NK-92 treated with Interleukin-12 subunit alpha and Interleukin-12 subunit beta, amount 100 ng/mL, for 24 hours (cell line): ENCODE measurements at places on chromosomes 16 and 17.

DNA sequence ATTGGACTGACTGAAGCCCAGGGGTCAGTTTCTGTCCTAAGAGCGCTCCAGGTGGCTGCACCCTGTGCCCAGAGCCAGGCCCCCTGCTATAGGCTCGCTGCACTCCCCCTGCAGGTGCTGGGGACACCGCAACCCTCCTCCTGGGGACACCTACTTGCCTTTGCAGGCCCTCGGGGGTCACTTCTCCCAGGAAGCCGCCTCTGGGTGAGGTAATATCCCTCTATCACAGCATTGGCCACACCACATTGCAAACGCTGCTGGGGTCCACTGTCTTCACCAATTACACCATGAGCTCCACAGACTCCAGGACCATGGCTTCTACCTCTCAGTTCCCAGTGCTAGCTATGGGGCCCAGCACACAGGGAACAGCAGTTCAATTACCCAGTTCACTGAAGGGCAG, 14.9 kb downstream of the USP36 start:
- DNase-seq = no peak

- no peak for DNase-seq
Observed at GRCh38 chr16:84194018-84194417, 3.1 kb downstream of the ADAD2 start.

DNA sequence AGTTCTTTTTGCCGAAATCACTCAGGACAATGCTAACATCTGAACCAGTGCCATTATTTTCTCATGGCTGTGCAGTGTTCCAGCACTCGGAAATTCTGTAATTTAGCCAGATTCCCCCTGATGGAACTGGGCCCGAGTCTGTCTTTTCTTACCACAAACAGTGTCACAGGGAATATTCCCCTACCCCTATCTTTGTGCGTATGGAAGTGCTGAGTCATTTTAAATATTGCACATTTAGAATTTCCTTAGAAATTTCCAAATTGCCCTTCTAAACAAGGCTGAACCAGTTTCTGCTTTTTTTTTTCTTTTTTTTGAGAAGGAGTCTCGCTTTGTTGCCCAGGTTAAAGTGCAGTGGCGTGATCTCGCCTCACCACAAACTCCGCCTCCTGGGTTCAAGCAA, 88.0 kb upstream of the CREBBP start:
- DNase-seq = no peak

DNA sequence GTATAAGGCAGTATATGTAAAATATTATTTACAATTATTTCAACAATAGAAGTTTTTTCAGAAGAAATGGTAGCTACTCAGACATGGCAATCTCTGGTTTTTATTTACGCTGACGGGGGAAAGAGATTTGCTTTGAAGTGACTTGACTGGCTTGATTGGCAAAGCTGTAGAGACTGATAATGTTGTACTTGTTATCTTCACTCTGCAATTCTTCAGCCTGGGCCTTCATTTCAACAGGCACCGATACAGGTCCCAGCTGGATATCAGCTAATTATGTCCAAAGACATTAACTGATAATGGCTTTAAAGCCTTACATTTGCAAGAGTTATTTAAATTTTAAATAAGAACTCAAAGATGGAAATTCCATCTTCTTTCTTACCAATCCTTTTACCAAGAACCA, 151.4 kb upstream of the HS3ST3A1 start:
- no peak for DNase-seq

GRCh38 chr17:67248291-67248690, 3.3 kb upstream of the HELZ start:
- no peak for DNase-seq

DNA sequence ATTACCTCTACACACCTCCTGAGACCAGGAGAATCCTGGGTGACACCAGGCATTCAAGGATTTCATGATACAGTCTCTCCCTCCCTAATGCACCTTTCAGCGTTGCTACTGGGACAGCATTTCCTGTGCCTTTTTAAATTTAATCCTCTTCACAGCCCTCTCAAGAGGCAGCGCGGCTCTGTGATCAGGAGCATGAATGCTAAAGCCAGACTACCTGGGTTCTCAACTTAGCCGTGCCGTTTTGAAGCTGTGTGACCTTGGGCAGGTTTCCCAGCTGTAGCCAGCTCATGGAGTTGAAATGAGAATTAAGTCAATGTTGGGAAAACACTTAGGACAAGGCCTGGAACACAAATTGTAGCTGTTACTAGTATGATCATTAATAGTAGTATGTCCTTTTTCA, 191.8 kb downstream of the XYLT1 start:
- no peak for DNase-seq
